A673 (cell line): ENCODE measurements at places on chromosomes 12 and 14. TPM values are rescaled to one million over a fixed set of nuclear protein-coding genes. Genes with fewer than 3 reads are reported as not detected.

- DNase-seq: no peak
- no peaks in the 10 kb centered on the region for H3K4me1 ChIP-seq
- H3K27me3 ChIP-seq: no peaks in the 10 kb centered on the region
- no peak overlapping the region for H3K27ac ChIP-seq
These were observed 8.1 kb downstream of the PNP start for GRCh38 chr14:20477211-20477876.

- H3K4me3 ChIP-seq: no peak overlapping the region
- no peak for DNase-seq
- H3K27ac ChIP-seq: no peak overlapping the region
- H3K27me3 ChIP-seq: no peaks in the 10 kb centered on the region
- no peaks in the 10 kb centered on the region for H3K36me3 ChIP-seq
These were observed 25.2 kb upstream of the RASSF3 start for GRCh38 chr12:64585104-64585503.

DNA sequence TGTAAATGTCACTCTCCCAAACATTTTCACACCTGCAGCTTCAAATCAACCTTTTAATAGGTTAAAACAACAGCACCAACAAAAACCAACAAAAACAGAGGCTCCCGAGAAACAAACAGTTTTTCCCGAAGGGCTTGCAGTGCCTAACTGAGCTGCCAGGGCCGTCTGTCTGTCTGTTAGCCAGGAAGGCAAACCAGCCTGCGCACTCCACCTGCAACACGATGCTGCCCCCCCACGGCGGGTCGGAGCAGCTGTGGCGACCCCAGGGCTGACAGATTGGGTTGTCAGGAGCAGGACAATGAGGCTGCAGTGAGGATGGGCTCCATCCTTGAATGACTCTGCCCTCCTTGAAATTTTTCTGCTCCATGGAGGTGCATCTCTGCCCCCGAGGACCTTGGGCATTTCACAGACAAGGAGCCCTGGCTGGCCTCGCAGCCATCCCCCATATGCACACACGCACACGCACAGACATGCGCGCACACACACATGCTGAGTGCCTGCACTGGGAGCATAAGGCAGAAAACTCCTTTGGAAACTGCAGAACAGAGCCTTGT, 2.6 kb downstream of the RTL1 start:
- no peaks in the 10 kb centered on the region for H3K36me3 ChIP-seq
- peaks cover 39% of the 10 kb centered on the region for H3K4me1 ChIP-seq
- H3K4me3 ChIP-seq: no peak overlapping the region

DNA sequence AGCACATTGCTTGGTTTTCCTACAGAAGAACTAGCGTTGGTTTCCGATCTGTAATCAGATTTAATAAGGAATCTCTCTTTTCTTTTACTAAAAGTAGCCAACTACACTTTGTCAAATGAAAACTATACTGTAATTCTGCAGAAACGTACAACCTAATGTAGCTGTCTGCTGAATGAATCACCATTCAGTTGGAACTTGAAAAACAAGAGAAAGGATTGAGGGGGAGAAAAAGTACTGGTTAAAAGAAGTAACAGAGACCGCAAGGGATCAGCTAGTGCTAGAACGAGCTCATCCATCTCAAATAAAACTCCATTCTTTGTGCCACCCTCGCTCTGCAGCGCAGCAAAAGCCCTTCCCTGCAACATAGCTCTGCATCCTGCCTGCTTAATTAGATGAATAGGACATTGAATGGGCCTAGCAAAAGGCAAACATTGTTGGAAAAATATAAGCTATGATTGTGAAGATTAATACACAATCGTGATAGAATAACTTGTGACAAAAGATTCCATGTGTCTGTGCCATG, 2.6 kb downstream of the GARIN2 start:
- no peak overlapping the region for H3K4me3 ChIP-seq
- peaks cover 14% of the 10 kb centered on the region for H3K4me1 ChIP-seq
- no peak for DNase-seq

GRCh38 chr12:90124289-90124688, 415.7 kb upstream of the ATP2B1 start:
- DNase-seq: no peak
- H3K27me3 ChIP-seq: no peaks in the 10 kb centered on the region
- H3K27ac ChIP-seq: no peak overlapping the region
- no peak overlapping the region for H3K4me3 ChIP-seq
- H3K36me3 ChIP-seq: no peaks in the 10 kb centered on the region

GRCh38 chr14:70655110-70655826, 13.6 kb downstream of the TTC9 start:
- peaks cover 26% of the 10 kb centered on the region for H3K4me1 ChIP-seq
- H3K4me3 ChIP-seq: no peak overlapping the region
- H3K27me3 ChIP-seq: no peaks in the 10 kb centered on the region
- DNase-seq: peak; percentile 53
- no peaks in the 10 kb centered on the region for H3K36me3 ChIP-seq

DNA sequence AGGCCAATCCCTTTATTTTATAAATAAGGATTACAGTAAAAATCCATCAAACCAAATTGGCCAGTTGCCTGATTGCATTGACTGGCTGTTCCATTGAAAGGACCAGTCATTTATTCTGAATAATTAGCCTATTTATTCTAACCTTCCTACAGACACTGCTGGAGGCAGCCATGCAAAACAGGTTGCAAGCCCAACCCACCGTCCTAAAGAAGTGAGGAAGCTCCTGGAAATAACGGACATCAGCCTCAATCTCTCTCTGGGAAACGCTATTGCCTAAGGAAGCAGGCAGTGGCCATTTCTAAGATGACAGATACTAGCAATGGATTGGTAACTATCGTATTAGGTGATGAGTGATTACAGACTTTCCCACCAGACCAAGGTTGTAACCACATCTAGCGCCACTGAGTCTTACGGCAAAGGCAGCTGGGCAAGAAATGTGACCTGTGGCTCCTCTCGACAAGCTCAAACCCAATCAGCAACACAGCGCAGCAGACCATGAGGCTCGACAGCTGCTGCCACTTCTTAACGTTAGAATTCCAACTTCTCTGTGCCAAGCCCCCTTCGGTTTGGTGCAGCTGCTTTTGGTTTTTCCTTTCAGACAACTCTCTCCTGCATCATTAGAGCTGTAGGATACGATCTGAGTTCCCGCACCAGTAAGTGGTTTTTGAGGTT, 134.2 kb downstream of the KCNK10 start:
- H3K27me3 ChIP-seq: peaks cover 8% of the 10 kb centered on the region
- H3K36me3 ChIP-seq: no peaks in the 10 kb centered on the region
- H3K4me1 ChIP-seq: no peaks in the 10 kb centered on the region
- no peak for DNase-seq
- H3K4me3 ChIP-seq: no peak overlapping the region

- DNase-seq: no peak
- H3K27me3 ChIP-seq: no peaks in the 10 kb centered on the region
- no peaks in the 10 kb centered on the region for H3K4me1 ChIP-seq
- no peak overlapping the region for H3K27ac ChIP-seq
- no peaks in the 10 kb centered on the region for H3K36me3 ChIP-seq
These were observed 33.8 kb upstream of the ATP2B1 start for GRCh38 chr12:89742337-89743022.

DNA sequence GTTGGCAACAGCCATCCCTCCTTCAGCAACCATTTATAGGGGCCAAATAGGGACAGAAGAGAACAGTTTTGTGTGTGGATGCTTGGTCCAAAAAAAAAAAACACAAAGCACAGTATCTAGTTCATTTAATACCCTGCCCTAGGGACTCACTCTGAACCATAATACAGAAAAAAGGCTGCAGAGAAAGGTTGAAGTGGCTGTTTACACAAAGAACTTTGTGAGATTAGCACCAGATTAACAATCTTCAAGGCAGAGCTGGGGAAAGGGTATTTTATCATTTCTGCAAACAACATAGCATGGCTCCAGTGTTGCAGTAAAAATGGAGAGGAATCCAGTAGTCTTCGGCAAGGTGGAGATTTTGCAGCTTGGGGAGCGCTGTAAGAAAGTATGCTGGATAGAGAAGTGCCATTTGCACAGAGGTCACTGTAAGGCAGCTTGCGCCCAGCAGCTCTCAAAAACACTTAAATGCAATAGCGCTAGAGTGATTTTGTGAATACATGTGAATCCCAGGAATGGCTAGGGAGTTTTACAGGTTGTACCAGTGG, 124.2 kb upstream of the PLEKHA5 start:
- H3K4me3 ChIP-seq: no peak overlapping the region
- no peak overlapping the region for H3K27ac ChIP-seq
- H3K4me1 ChIP-seq: no peaks in the 10 kb centered on the region
- DNase-seq: no peak
- H3K27me3 ChIP-seq: no peaks in the 10 kb centered on the region
- H3K36me3 ChIP-seq: no peaks in the 10 kb centered on the region

DNA sequence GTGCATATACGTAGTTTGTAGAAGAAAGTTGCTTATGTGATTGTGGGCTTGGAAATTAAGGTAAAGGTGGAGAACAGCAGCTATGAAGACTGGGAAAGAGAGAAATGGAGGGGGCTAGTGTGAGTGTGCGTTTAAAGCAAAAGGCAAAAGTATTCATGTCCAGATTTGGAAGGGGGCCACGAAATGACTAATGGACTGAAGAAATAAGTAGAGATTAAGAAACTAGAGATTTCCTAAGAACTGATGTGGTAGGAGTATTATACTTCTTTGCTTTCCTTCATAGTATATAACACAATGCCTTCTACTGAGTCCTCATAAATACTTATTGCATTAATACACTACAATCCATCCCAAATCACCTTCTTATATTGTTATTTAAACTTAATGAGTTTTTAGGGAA, 298.6 kb upstream of the NOVA1 start:
- no peak for DNase-seq
- H3K4me1 ChIP-seq: no peaks in the 10 kb centered on the region
- H3K27ac ChIP-seq: no peak overlapping the region
- H3K27me3 ChIP-seq: no peaks in the 10 kb centered on the region
- H3K36me3 ChIP-seq: no peaks in the 10 kb centered on the region

GRCh38 chr12:81229759-81230158, 151.9 kb downstream of the ACSS3 start:
- no peak for DNase-seq
- H3K36me3 ChIP-seq: no peaks in the 10 kb centered on the region
- no peak overlapping the region for H3K4me3 ChIP-seq
- no peaks in the 10 kb centered on the region for H3K27me3 ChIP-seq
- no peak overlapping the region for H3K27ac ChIP-seq

GRCh38 chr12:55822228-55822627, 4.4 kb downstream of the ORMDL2 start:
- H3K4me3 ChIP-seq: no peak overlapping the region
- H3K4me1 ChIP-seq: peaks cover 6% of the 10 kb centered on the region
- no peaks in the 10 kb centered on the region for H3K27me3 ChIP-seq
- peaks cover 49% of the 10 kb centered on the region for H3K36me3 ChIP-seq
- no peak overlapping the region for H3K27ac ChIP-seq

GRCh38 chr12:30134229-30134628, 350.5 kb upstream of the TMTC1 start:
- H3K4me3 ChIP-seq: no peak overlapping the region
- H3K4me1 ChIP-seq: no peaks in the 10 kb centered on the region
- no peak for DNase-seq
- H3K36me3 ChIP-seq: no peaks in the 10 kb centered on the region

GRCh38 chr12:67193704-67194103, 75.5 kb upstream of the CAND1 start:
- H3K4me3 ChIP-seq: no peak overlapping the region
- no peak overlapping the region for H3K27ac ChIP-seq
- DNase-seq: peak; percentile 33
- no peaks in the 10 kb centered on the region for H3K36me3 ChIP-seq

DNA sequence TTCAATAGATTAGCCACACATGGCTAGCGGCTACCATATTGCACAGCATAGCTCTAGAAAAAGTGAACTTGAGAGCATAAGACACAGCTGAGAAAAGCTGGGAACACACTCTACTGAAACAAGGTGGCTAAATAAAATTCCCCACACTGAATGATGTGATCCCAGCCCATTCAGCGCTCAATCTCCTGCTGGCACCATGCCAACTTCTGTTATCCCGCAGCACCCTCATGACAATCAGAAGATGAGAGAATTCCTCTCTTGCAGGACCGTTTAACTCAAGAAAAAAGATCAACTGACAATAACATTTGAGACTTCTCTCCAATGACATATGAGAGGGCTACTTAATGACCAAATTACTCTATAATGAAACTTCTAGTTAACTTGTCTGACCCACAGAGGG, 115.4 kb downstream of the ADAMTS20 start:
- H3K4me1 ChIP-seq: no peaks in the 10 kb centered on the region
- no peaks in the 10 kb centered on the region for H3K27me3 ChIP-seq
- H3K36me3 ChIP-seq: no peaks in the 10 kb centered on the region
- no peak for DNase-seq

- H3K4me3 ChIP-seq: no peak overlapping the region
- H3K27ac ChIP-seq: no peak overlapping the region
- DNase-seq: no peak
- no peaks in the 10 kb centered on the region for H3K4me1 ChIP-seq
These were observed 45.8 kb downstream of the DRAM1 start for GRCh38 chr12:101923045-101923718.

- no peaks in the 10 kb centered on the region for H3K36me3 ChIP-seq
- DNase-seq: no peak
- H3K4me3 ChIP-seq: no peak overlapping the region
- no peak overlapping the region for H3K27ac ChIP-seq
These were observed 328.3 kb upstream of the DIO3 start for GRCh38 chr14:101233021-101233366.

GRCh38 chr14:70394674-70395306, 22.1 kb downstream of the SYNJ2BP start:
- no peak overlapping the region for H3K27ac ChIP-seq
- no peak for DNase-seq
- no peaks in the 10 kb centered on the region for H3K4me1 ChIP-seq
- H3K36me3 ChIP-seq: no peaks in the 10 kb centered on the region
- H3K4me3 ChIP-seq: no peak overlapping the region

DNA sequence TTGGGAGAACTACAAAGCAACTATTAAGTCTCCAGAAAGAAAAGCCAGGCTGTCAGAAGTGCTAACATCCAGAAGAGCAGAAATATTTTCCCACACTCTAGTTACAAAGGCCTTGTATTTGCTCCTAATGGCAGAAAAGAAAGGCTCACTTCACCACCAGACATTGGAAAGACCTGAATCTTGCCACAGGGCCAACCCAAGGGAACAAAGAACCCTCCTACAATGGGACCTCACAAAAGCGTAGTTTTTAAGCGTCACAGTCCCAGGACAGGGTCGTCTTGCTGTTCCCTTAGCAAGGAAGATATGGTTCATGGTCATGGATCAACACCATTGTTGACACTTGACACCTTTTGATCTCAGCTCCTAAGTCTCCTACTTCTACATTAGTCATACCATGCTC, 119.1 kb downstream of the RPS29 start:
- H3K27me3 ChIP-seq: no peaks in the 10 kb centered on the region
- no peaks in the 10 kb centered on the region for H3K36me3 ChIP-seq
- H3K4me3 ChIP-seq: no peak overlapping the region
- H3K27ac ChIP-seq: no peak overlapping the region
- no peak for DNase-seq
- H3K4me1 ChIP-seq: no peaks in the 10 kb centered on the region

- no peak overlapping the region for H3K4me3 ChIP-seq
- H3K4me1 ChIP-seq: peaks cover 9% of the 10 kb centered on the region
- DNase-seq: no peak
These were observed 17.9 kb upstream of the CCDC85C start for GRCh38 chr14:99621948-99622347.

Gene OAS2
- not detected in 2 replicates for total RNA-seq

Gene CBLN3
- 0.80 and 1.4 TPM in 2 replicates for total RNA-seq

Gene AKAP5
- 2.2 and 2.6 TPM in 2 replicates for total RNA-seq

Gene MOAP1
- total RNA-seq: 25.6 and 32.4 TPM in 2 replicates

Gene C14orf132
- total RNA-seq: 8.3 and 13.0 TPM in 2 replicates

Gene TSPAN19
- total RNA-seq: not detected in 2 replicates

Gene AP4S1
- 8.3 and 8.6 TPM in 2 replicates for total RNA-seq

Gene ADAMTS20
- total RNA-seq: 0.17 and 0.28 TPM in 2 replicates

Gene CCDC198
- not detected in 2 replicates for total RNA-seq

Gene SOAT2
- not detected in 2 replicates for total RNA-seq

Gene KCNA5
- not detected in 2 replicates for total RNA-seq

Gene MORN3
- 0.58 and 0.96 TPM in 2 replicates for total RNA-seq

Gene PRB2
- not detected in 2 replicates for total RNA-seq
